ENCODE measurements at places on chromosomes 4 and X.

- no peak overlapping the region for H3K4me3 ChIP-seq
- H3K4me1 ChIP-seq = peaks cover 74% of the 10 kb centered on the region
- DNase-seq = no peak
- H3K36me3 ChIP-seq = no peaks in the 10 kb centered on the region
Observed at GRCh38 chr4:15233626-15234025, 194.2 kb upstream of the C1QTNF7 start.

GRCh38 chr4:13347517-13348125, 136.5 kb downstream of the RAB28 start:
- no peak overlapping the region for H3K27ac ChIP-seq
- H3K4me1 ChIP-seq = no peaks in the 10 kb centered on the region
- H3K27me3 ChIP-seq = no peaks in the 10 kb centered on the region
- DNase-seq = no peak
- H3K4me3 ChIP-seq = no peak overlapping the region

- no peak for DNase-seq
- H3K4me1 ChIP-seq = no peaks in the 10 kb centered on the region
- no peak overlapping the region for H3K27ac ChIP-seq
- no peaks in the 10 kb centered on the region for H3K36me3 ChIP-seq
- H3K27me3 ChIP-seq = no peaks in the 10 kb centered on the region
- H3K4me3 ChIP-seq = no peak overlapping the region
Observed at GRCh38 chr4:96519291-96519690, 679.4 kb downstream of the PDHA2 start.

GRCh38 chr4:186727977-186728519, 4.4 kb upstream of the FAT1 start:
- peak overlapping the region; percentile 91 for H3K27ac ChIP-seq
- no peaks in the 10 kb centered on the region for H3K27me3 ChIP-seq
- no peak for DNase-seq
- H3K36me3 ChIP-seq = no peaks in the 10 kb centered on the region
- H3K4me1 ChIP-seq = no peaks in the 10 kb centered on the region

DNA sequence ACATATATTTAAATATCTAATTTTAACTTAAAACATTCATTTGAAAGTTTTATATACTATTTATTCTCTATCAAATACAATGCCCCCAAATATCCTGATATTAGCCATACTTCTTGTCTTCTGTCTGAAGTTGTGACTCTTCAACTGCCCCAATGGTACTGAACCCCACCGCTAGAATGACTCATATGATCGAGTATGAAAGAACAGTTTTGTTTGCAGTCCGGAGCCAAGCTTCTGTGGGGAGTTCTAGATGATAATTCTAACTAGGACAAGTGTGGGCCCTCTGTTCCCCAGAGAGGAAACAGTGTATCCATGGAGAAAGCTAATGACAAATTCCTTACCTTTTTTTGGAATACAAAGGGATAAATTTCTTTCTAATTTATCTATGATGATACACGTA, 24.7 kb upstream of the CT47A1 start:
- no peak overlapping the region for H3K4me3 ChIP-seq
- no peaks in the 10 kb centered on the region for H3K36me3 ChIP-seq

DNA sequence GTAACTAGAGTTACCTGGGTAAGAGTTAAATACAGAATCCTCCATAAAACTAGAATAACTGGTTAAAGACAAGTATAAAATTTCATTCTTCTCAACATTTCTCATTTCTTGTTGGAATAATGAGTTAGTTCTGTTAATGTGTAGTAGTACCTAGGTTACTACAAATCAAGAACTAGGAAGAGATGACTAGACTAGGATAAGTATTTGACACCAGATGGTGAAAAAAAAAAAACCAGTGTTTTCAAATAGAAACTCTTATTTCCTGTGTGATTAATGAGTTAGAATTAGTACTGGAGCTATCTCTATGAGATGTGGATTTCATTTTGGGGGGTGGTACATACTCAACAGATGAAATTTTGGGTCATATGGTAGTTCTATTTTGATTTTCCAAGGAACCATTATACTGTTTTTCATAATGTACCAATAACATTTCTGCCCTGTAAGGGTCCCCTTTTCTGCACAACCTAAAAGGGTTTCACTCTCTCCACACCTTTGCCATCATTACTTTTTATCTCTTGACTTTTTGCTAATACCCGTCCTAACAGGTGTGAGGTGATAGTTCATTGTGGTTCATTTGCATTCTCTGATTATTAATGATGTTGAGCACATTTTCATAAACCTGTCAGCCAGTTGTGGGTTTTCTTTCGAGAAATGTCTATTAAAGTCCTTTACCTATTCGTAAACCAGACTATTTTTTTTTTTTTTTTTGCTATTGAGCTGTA, 1.7 kb upstream of the VCX start:
- DNase-seq = no peak
- H3K4me1 ChIP-seq = no peaks in the 10 kb centered on the region
- no peak overlapping the region for H3K27ac ChIP-seq
- no peaks in the 10 kb centered on the region for H3K36me3 ChIP-seq
- H3K27me3 ChIP-seq = no peaks in the 10 kb centered on the region
- H3K4me3 ChIP-seq = no peak overlapping the region

- no peak for DNase-seq
- H3K4me3 ChIP-seq = no peak overlapping the region
- no peaks in the 10 kb centered on the region for H3K36me3 ChIP-seq
- peaks cover 23% of the 10 kb centered on the region for H3K4me1 ChIP-seq
Observed at GRCh38 chr4:14865804-14866203, 136.5 kb upstream of the CPEB2 start.

GRCh38 chrX:53374222-53374820, 48.1 kb downstream of the SMC1A start:
- H3K4me1 ChIP-seq = no peaks in the 10 kb centered on the region
- no peaks in the 10 kb centered on the region for H3K27me3 ChIP-seq
- H3K27ac ChIP-seq = no peak overlapping the region
- peaks cover 33% of the 10 kb centered on the region for H3K36me3 ChIP-seq
- no peak for DNase-seq

DNA sequence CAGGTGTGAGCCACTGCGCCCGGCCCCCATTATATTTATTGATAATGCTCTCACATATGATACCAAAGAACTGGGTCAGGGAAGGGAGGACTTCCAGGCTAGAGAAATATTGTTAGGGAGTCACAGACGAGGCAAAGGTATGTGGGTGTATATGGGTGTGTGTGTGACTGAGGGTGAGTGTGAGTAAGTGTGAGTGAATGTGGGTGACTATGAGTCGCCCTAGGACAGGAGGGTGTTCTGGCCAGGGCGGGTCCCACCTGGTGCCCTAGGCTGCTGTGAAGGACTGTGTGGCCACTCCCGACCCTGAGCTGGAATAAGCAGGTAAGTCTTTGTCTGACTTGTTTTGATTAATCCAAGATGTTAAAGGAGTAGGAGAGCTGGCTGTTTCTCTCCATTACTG, 34.4 kb downstream of the RWDD4 start:
- no peak overlapping the region for H3K4me3 ChIP-seq
- no peak for DNase-seq
- H3K36me3 ChIP-seq = no peaks in the 10 kb centered on the region
- H3K27ac ChIP-seq = no peak overlapping the region

DNA sequence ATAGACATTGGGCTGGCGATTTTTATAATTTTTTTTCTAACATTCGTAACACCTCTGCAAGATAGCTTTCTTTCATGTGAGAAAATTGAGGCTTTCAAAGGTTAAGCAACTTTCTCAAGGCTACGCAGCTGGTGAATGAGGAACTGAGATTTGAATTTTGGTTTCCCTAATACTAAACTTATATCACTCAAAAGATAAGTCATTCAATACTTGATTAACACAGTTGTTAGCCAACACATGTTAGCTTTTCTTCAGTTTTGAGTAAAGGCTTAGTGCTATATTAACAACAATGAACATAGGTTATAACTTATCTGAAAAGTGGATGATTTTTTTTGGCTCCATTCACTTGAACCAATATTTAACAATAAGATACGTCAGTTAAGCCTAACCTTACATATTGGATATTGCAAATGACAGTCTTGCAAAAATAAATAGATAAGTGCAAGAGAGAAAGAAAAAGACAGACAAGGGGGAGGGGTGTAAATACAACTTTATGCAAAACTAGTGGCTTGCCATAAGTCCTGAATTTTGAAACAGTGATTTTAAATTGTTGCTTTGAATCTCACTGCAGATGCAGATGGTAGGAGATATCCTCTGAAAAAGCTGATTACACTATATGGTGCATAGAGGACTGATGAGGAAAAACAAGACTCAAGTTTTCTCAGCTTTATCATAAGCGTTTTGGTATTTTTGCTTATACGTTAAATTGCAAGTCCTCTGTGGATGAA, 11.1 kb upstream of the GPM6A start:
- H3K27ac ChIP-seq = no peak overlapping the region
- no peaks in the 10 kb centered on the region for H3K4me1 ChIP-seq
- no peak for DNase-seq
- no peak overlapping the region for H3K4me3 ChIP-seq

GRCh38 chrX:66863721-66864120, 224.8 kb upstream of the EDA2R start:
- H3K4me3 ChIP-seq = no peak overlapping the region
- no peak overlapping the region for H3K27ac ChIP-seq
- H3K4me1 ChIP-seq = peaks cover 3% of the 10 kb centered on the region
- no peaks in the 10 kb centered on the region for H3K36me3 ChIP-seq
- no peaks in the 10 kb centered on the region for H3K27me3 ChIP-seq
- no peak for DNase-seq

DNA sequence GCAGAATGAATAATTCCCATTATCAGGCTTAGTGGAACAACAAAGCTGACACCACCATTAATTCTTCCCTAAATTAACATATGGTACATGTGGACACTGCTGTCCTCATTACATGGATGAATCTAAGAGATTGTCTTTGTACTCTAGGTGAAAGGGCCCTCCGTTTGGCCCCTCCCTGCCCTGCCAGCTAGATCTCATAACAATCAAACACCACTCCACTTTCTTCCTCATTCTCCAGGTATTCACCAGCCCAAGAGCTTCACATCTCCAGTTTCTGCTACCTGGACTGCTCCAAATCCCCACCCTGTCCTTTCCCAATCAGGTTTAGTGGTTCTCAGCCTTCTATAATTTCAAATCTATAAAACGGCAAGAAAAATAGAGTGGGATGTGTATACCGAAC, 3.8 kb downstream of the HSD17B11 start:
- H3K4me1 ChIP-seq = peaks cover 5% of the 10 kb centered on the region
- no peaks in the 10 kb centered on the region for H3K27me3 ChIP-seq
- DNase-seq = no peak

GRCh38 chr4:24104158-24104565, 214.3 kb upstream of the PPARGC1A start:
- H3K27me3 ChIP-seq = peaks cover 2% of the 10 kb centered on the region
- H3K4me3 ChIP-seq = no peak overlapping the region
- H3K36me3 ChIP-seq = no peaks in the 10 kb centered on the region
- no peaks in the 10 kb centered on the region for H3K4me1 ChIP-seq
- no peak for DNase-seq
- H3K27ac ChIP-seq = no peak overlapping the region

DNA sequence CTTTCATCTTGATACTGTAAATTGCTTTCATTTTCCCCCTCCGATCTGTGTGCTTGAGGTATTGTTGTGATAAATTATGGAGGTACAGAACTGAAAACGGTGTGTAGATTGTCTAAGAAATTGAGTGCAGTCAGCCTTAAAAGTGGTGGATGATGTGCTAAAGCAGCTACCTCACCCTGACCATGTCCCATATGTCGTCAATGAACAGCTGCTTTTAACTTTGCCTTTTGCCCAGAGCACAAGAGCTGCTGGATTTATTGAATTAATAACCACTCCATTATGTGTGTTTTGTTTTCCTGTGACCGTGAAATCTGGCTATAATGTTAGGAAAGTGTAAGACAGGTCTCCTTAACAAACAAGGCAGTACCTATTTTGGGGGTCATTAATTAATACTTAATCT, 581.9 kb upstream of the PITX2 start:
- DNase-seq = no peak
- H3K27me3 ChIP-seq = no peaks in the 10 kb centered on the region
- H3K4me3 ChIP-seq = no peak overlapping the region
- H3K27ac ChIP-seq = no peak overlapping the region

GRCh38 chr4:87017580-87018342, 83.0 kb downstream of the AFF1 start:
- peak overlapping the region; percentile 52 for H3K27ac ChIP-seq
- DNase-seq = no peak
- H3K27me3 ChIP-seq = no peaks in the 10 kb centered on the region

DNA sequence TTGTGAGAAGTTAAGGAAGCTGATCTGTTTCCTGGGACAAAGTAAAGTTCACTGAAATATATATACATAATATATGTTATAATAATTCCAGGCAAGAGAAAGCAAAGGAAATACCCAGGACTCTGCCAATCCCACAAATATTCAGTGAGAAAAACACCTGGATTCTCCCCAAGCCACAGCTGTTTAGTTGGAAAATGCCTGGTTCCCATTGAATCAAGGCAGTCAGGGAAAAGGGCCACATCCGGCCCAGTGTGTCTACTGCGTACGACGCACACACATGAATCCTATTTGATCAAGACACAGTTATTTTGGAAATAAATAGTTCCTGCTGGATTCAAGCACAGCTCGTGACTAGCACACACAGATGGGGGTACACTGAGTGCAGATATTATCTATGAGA, 6.3 kb upstream of the DCHS2 start:
- no peak for DNase-seq
- no peaks in the 10 kb centered on the region for H3K36me3 ChIP-seq
- no peak overlapping the region for H3K27ac ChIP-seq
- no peaks in the 10 kb centered on the region for H3K4me1 ChIP-seq
- no peak overlapping the region for H3K4me3 ChIP-seq

- no peak overlapping the region for H3K27ac ChIP-seq
- no peaks in the 10 kb centered on the region for H3K27me3 ChIP-seq
- no peak overlapping the region for H3K4me3 ChIP-seq
- H3K36me3 ChIP-seq = no peaks in the 10 kb centered on the region
- no peaks in the 10 kb centered on the region for H3K4me1 ChIP-seq
Observed at GRCh38 chrX:153565996-153566580, 32.9 kb downstream of the CCNQ start.

GRCh38 chrX:10142041-10142599, 14.7 kb upstream of the CLCN4 start:
- peaks cover 61% of the 10 kb centered on the region for H3K36me3 ChIP-seq
- no peak for DNase-seq
- H3K4me3 ChIP-seq = no peak overlapping the region
- H3K27ac ChIP-seq = no peak overlapping the region
- no peaks in the 10 kb centered on the region for H3K27me3 ChIP-seq

DNA sequence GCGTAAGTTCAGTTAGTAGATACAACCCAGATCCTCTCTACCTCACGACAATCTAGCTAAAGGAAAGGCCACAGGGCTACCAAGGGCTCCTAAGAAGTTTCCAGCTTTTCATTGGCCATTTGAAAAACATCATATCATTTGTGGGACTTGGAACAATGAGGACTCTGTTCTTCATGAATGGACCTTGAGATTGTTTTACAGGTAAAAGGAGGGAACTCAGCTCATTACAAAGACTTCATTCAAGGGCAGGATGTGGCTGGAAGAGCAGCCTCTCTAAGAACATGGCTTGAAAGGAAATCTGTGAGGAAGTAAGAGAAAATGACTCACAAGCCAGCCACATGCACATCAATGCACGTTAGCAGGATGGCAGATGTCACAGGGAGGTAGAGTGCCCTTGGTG, 105.9 kb upstream of the SLC7A11 start:
- H3K4me3 ChIP-seq = no peak overlapping the region
- no peaks in the 10 kb centered on the region for H3K36me3 ChIP-seq
- no peak for DNase-seq
- no peaks in the 10 kb centered on the region for H3K4me1 ChIP-seq

Measured in tibial artery (tissue), 4 donors.